ENCODE measurements at places on chromosomes 12 and 14.

- peak; percentile 77 for DNase-seq
These were observed 630 bp downstream of the FOS start for GRCh38 chr14:75279153-75279762.

DNA sequence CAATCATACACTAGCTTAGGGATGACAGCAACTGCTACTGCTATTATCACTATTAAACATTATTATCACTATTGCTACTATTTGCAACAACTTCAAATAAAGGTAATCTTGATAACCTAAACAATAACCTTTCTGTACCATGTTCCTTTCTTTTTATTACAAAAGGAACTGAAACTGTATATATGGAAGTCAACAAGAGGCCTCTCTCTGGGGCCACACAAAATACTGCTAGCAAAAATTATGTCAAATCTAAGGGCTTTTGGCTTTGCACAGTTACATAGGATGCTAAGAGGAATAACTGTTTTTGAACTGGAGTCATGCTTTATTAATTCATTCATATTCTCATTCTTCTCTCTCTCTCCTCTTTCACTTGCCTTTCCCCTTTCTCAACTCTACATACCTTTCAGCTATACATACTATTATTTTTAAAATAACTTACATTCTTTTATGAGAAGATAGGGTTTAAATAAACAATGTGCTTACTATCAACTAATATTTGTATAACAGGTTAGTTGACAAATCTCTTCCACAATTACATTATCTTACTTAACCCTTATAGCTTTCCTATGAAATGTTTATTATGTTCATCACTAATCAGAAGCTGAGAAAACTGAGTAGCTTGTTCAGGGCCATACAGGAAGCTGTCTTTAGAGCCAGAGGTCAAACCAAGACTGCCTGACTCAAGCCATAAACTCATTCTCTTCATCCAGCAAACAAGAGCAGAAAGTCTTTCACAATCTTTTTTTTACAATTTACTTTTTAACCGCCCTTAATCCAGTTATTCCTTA, 25.7 kb downstream of the SPTSSA start:
- DNase-seq, result no peak

GRCh38 chr14:105475269-105476096, 862 bp downstream of the CRIP2 start:
- DNase-seq, result peak; percentile 79

- DNase-seq, result peak; percentile 93
These were observed 824 bp downstream of the CCDC177 start for GRCh38 chr14:69573831-69574262.

DNA sequence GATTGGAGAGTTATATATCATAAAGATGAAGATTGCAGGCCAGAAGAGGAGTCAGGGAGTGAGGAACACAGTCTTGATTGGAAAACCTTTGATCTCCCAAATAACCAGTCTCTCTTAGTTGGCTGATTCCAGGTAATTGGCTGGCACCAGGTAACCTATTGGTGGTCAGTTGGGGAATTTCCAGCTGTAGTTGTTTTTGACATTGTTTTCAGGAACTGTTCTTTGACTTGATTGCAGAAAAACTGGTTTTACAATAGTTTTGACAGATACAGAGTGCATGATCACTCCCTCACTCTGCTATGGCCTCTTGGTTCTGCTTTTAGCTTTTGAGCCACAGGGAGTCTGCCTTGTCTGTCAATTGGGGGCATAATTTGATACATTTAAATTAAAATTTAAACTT, 71.6 kb downstream of the ZNF641 start:
- DNase-seq, result no peak

DNA sequence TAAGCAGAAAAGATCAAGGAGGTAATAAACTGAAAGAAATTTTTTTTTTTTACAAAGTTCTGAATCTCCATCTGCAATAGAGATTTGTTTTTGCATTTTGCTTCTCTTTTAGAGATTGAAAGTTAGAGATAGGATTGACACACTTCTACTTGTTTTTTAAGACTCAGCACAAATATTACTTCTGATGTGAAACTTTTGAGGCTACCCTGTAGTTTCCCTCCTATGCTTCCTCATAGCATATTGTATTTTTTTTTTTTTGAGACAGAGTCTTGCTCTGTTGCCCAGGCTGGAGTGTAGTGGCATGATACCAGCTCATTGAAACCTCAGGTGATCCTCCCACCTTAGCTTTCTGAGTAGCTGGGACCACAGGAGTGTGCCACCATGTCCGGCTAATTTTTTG, 32.1 kb upstream of the SGPP1 start:
- DNase-seq, result no peak

GRCh38 chr12:73274976-73275375, 1002.8 kb downstream of the TRHDE start:
- no peak for DNase-seq

DNA sequence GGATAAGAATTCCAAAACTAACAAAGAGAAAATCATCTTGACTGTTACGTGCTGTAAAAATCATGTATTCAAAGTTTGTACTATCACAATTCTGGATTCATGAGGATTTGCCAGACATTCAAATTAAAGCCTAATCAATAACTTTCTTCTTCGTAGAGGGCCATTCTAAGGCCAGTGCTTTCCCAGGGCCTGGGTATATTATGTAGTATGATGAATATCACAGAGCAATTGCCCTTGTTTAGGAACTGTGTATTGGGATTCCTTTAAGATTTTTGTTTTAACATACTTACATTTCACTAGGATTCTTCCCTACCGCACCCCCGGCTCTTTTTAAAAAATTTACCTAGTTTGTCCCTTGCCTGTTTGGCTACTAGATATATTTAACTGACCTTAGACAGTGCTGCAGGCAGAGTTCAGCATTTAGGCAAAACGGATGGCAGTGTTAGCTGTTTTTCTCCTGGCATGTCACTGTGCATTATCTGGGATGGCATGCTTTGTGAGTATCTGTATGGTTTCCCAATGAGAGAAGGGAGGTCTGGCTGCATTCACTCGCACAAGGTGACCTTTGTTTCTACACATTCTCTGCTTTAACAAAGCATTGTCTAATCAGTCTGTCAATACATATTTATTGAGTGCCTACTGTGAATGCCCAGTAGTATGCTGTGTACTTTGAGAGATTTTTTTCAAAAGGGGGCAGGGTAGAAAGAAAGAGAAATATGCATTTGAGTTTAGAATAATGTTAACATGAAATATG, 63.3 kb downstream of the ERC1 start:
- DNase-seq, result peak; percentile 70

- DNase-seq, result no peak
These were observed 31.9 kb downstream of the MBIP start for GRCh38 chr14:36288496-36288895.

DNA sequence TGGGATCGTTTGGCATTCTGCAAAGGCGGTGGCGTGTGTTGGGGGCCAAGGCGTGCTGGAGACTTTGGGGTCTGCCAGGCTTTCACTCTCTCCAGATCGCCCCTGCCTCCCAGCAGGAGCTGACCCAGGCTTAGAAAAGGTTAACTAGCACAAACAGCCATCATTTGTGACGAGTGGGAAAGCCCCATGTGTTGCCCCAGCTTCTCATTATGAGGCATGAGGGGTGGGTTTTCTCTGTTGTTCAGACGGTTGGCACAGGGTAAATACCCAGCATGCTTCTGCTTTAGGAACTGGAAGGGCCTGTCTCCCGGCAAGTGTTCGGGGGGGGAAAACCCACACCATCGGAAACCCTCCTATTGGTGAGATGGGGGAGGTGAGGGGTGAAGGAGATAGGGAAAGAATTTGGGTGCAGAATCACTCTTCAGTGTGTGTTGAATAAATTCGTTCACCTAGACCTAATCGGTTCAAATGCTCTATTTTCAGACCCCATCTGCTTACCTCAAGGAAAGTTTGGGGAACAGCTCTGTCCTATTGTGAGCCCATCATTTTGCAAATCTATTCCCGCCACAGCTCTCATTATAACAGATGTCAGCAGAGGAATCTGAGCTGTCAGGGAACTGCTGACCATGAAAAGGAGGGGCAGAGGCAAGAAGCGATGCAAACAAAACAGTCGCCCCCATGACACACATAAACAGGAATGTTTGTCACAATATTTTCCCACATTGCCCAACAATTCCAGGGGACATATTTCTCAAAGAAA, 34.7 kb upstream of the C12orf42 start:
- peak; percentile 21 for DNase-seq

DNA sequence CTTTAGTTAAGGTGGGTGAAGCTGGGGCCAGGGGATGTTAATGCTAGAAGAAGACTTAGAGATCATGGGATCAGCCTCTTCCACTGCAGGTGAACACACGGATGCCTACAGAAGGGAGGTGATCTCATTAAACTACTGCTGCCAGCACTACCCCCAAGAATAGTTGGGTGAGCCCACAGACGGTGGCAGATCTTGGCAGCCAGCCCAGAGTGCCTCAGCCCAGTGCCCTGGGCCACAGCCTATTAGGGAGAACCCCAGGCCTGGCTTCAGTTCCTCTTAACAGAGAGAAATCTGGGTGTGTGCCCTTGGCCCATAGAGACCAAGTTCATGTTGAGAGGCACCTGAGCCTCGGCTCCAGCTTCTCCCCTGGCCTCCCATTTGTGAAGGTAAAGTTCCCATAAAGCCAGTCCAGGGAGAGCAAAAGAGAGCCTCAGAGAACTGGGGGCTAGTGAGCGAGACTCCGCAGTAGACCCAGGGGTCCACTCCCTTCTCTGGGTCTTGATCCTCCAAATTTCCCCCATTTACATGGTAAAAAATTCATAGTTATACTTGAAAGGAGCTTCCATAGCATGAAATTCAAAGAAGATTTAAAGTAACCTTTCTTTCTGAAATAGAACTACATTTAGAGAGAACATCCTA, 125.0 kb upstream of the CCND2 start:
- DNase-seq, result no peak

DNA sequence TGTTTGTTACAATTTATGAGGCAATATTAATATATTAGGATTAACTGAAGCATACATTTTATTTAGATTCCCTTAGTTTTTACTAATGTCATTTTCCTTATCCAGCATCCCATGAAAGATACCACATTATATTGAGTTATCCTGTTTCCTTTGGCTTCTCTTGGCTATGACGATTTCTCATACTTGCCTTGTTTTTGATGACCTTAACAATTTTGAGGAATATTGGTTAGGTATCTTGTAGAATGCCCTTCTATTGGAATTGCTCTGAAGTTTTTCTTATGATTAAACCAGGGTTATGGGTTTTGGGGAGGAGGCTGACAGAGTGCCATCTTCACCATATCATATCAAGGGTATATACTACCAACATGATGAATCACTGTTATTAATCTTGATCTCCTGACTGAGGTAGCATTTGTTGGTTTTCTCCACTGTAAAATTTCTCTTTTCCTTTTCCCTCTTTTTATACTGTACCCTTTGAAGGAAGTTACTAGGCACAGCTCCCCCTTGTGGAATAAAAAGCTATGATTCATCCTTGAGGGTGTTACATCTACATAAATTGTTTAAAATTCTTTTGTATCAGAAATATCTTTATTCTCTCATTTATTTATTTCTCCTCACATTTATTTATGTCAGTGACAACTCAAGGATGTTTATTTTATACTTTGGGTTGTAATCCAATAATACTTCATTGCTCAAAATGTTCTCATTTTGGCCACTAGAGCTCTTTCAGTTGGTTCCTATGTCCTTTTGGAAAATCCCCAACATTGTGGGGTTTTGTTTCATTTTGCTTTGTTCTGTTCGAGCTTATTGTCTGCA, 239.0 kb downstream of the SLC16A7 start:
- DNase-seq, result peak; percentile 17

GRCh38 chr14:20219033-20219432, 4.5 kb upstream of the OR11H6 start:
- no peak for DNase-seq

- peak; percentile 99 for DNase-seq
These were observed 20.4 kb upstream of the ATP5MC2 start for GRCh38 chr12:53696285-53696654.

GRCh38 chr12:28512406-28512805, 322.1 kb downstream of the CCDC91 start:
- DNase-seq, result no peak

DNA sequence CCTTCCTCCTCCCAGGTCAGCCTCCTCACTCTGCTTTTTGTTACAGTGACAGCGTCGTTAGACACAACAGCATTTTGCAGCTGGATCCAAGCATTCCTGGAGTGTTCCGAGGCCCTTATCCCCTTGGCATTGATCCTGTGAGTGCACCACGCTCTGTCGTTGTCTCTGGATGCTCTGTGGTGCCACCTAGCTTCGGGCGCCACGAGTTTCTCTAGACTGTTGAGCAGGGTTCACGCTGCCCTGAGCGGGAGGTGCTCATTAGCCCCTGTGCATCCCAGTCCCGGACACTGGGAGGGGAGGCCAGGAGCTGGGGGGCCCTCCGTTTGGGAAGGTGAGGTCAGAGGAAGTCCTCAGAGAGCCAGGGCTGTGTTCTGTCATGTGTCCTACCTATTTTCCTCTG, 17.3 kb upstream of the DNAH10 start:
- DNase-seq, result no peak

GRCh38 chr12:29158115-29158763, 9.2 kb downstream of the FAR2 start:
- DNase-seq, result no peak

GRCh38 chr12:113449839-113450238, 21.8 kb downstream of the LHX5 start:
- no peak for DNase-seq

DNA sequence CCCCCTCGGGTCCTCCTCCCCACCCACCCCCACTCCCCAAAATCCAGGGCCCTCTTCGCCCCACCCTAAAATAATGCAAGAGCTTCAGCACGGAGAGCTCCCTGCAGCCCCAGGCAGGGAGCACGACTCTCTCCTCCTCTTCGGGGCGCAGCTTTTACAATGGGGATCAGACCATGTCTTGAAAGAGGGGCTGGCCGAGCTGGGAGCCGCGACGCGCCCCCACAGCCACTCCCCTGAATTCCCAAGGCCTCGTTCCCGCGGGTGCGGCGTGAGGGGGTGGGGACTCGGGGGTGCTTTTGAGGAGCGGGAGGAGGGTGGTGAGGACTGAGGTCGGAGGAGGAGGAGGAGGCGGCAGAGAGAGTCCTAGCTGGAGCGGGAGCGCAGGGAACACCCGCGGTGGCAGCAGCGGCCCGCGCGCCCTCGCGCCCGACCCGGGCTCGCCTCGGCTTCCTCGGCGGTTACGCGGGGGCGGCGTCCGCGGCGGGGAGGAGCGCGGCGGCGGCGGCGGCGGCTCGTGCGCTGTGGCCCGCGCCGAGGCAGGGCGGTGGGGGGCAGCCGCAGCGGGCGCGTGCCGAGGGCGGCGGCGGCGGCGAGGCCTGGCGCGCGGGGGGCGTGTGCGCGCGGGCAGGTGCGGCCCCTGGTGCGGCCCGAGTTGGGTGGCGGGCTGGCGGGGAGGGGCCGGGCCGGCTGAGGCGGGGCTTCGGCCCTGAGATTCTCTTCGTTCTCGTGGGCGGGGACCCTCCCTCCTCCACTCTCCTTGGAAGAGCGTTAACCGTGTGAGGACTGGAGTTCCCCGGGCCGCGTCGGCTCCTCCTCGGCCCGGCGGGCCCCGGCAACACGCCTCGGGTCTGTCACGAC, at the start of gene ANKS1B:
Gene ANKS1B, minus strand, starts transcription at position 666 of the 858 bp plus-strand sequence. CDS start 699 bp downstream, outside the sequence.
- peak; percentile 96 for DNase-seq

DNA sequence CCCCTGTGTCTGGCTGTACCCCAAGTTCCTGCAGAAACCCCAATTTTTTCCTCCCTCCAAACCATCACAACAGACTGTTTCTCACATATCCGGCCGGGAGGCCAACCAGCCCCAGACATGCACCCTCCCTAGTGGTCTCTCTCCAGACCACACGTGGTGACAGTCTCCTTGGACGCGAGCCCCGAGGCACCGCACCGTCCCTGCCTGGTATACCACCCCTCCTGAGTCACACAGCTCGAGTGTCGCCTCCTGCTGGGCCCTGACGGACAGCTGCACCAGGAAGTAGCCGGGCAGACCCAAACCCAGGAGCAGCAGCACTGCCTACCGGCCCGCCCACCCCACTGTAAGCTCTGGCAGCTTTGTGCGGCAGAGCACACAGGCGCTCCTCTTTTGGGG, 97.4 kb downstream of the RFLNA start:
- DNase-seq, result peak; percentile 88

- no peak for DNase-seq
These were observed 2.9 kb downstream of the RAD52 start for GRCh38 chr12:946631-947030.
